Nephron progenitor cell (in vitro differentiated cells): ENCODE measurements at places on chromosomes 6 and 20.

DNA sequence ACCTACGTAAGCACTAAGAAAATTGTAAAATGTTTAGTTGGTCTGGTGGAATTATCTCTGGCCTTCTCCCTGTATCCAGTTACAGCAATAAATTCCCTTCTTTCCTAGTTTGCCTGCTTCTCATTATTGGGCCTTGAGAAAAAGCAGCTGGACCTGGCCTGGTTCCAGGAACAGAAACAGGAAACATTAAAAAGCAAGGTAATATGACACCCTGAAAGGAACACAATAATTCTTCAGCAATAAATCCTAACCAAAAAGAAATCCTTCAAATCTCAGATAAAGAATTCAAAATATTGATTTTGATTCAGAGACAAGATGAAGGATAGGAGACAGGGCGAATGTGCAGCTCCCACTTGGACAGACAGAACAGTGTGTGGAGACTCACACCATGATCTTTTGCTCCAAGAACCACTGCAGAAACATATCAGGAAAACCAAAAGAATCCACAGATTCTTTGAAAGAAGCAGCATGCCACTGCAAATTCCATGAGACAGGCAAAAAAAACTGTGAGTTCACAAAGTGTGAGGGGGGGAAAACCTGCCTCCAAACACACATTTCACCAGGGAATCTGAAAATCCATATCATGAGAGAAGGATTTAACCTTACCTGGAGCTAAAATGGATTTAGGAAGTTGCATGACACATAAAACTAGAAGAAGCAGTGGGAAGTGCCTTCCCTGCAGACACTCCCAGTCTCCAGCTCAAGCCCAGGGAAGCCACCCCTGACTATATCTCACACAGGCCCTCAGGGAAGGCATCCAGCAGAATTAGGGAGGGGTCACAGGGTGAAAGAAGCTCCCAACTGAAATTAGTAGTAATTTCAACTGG, 28.9 kb downstream of the TREM1 start:
- H3K27ac ChIP-seq: peak overlapping the region; percentile 96
- H3K4me3 ChIP-seq: peak overlapping the region; percentile 21
- peaks cover 24% of the 10 kb centered on the region for H3K27me3 ChIP-seq
- DNase-seq: no peak

GRCh38 chr6:87279196-87279595, 43.2 kb upstream of the SMIM8 start:
- H3K36me3 ChIP-seq: no peaks in the 10 kb centered on the region
- H3K27ac ChIP-seq: no peak overlapping the region
- H3K4me1 ChIP-seq: no peaks in the 10 kb centered on the region
- no peak for DNase-seq
- no peaks in the 10 kb centered on the region for H3K27me3 ChIP-seq

DNA sequence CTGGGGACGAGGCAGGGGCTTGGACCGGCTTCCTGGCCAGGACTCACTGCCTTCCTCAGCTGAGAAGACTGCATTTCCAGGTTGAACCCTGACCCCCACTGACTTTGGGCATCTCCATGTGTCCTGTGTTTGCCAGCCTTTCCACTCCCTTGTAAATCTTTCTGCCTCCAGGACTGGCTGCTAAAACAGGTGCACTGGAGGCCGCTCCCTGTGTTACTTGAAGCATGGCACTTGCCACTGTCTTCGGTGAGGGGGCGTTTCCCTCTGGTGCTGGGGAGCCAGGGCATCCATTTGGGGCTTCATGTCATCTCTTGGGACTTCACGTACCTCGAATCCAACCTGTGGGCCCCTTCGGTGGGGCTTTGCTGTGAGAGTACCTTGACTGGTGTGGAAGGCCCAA, 6.7 kb upstream of the RBM38 start:
- no peak overlapping the region for H3K4me3 ChIP-seq
- DNase-seq: no peak
- H3K27me3 ChIP-seq: peaks cover 10% of the 10 kb centered on the region
- no peak overlapping the region for H3K27ac ChIP-seq

GRCh38 chr6:150395388-150396009, 26.7 kb downstream of the IYD start:
- H3K27me3 ChIP-seq: peaks cover 54% of the 10 kb centered on the region
- peaks cover 3% of the 10 kb centered on the region for H3K4me1 ChIP-seq
- H3K4me3 ChIP-seq: no peak overlapping the region
- H3K27ac ChIP-seq: no peak overlapping the region

DNA sequence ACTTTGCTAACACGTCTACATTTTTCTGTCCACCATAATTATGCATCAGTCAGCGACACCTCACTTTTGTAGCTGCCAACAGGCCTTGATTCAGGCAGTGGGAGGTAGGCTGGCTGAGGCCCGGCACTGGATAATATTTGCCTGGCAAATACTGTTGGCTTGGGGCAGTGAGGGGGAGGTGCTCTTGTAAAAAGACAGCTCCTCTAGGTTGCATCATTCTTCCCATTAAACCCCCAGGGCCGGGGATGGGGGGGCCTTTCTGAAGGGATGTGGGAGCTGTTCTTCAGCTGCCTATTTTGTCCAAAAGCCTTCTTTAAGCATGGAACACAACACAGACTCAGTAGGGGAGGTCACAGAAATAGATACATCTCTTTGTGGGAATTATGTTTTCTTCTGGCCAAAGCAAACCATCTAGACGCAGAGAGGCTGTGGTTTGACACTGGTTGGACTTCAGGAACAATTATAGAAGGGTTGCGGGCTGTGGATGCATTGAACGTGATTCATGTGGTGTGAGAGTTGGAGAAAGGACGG, 338.3 kb upstream of the NT5E start:
- DNase-seq: peak; percentile 8
- no peaks in the 10 kb centered on the region for H3K36me3 ChIP-seq
- no peaks in the 10 kb centered on the region for H3K27me3 ChIP-seq
- no peak overlapping the region for H3K4me3 ChIP-seq
- peaks cover 41% of the 10 kb centered on the region for H3K4me1 ChIP-seq

GRCh38 chr6:131532580-131533039, 40.4 kb upstream of the ARG1 start:
- no peak for DNase-seq
- peaks cover 8% of the 10 kb centered on the region for H3K36me3 ChIP-seq
- H3K4me3 ChIP-seq: no peak overlapping the region
- no peak overlapping the region for H3K27ac ChIP-seq

- no peak for DNase-seq
- H3K4me1 ChIP-seq: peaks cover 23% of the 10 kb centered on the region
- no peak overlapping the region for H3K27ac ChIP-seq
- no peak overlapping the region for H3K4me3 ChIP-seq
- peaks cover 16% of the 10 kb centered on the region for H3K36me3 ChIP-seq
Measured at GRCh38 chr6:150297327-150298029, 71.3 kb upstream of the IYD start.

DNA sequence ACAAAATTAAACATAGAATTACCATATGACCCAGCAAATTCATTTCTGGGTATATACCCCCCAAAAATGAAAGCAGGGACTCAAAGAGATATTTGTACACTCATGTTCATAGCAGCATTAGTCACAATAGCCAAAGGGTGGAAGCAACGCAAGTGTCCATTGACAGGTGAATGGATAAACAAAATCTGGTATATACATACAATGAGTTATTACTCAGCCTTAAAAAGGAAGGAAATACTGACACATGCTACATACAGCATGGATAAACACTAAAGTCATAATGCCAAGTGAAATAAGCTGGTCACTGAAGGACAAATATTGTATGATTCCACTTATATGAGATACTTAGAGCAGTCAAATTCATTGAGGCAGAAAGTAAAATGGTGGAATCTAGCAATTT, 5.3 kb upstream of the STX11 start:
- no peak overlapping the region for H3K4me3 ChIP-seq
- no peak overlapping the region for H3K27ac ChIP-seq
- no peaks in the 10 kb centered on the region for H3K4me1 ChIP-seq
- peaks cover 57% of the 10 kb centered on the region for H3K27me3 ChIP-seq

GRCh38 chr6:134361011-134361410, 43.1 kb upstream of the SGK1 start:
- H3K27me3 ChIP-seq: no peaks in the 10 kb centered on the region
- H3K36me3 ChIP-seq: peaks cover 3% of the 10 kb centered on the region
- H3K4me1 ChIP-seq: no peaks in the 10 kb centered on the region

DNA sequence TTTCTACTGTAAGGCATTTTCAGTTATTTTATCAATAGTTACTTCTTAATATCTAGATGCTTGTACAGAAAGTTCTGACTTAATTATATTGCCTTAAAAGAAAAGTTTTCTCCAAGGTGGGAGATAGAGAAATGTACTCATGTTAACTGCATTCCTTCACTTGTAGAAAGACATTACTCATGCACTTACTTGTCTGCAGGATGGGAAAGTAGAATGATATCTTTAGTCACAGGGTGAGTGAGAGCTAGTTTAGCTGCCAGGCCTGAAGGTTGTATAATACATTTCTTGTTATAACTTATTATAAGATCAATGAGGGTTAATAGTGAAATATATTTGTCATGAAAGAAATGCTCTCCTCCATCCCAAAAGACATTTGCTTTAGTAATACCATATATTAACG, 92.1 kb downstream of the CRYBG1 start:
- peaks cover 18% of the 10 kb centered on the region for H3K4me1 ChIP-seq
- no peak overlapping the region for H3K27ac ChIP-seq
- no peaks in the 10 kb centered on the region for H3K36me3 ChIP-seq
- peaks cover 6% of the 10 kb centered on the region for H3K27me3 ChIP-seq
- H3K4me3 ChIP-seq: no peak overlapping the region
- DNase-seq: no peak

DNA sequence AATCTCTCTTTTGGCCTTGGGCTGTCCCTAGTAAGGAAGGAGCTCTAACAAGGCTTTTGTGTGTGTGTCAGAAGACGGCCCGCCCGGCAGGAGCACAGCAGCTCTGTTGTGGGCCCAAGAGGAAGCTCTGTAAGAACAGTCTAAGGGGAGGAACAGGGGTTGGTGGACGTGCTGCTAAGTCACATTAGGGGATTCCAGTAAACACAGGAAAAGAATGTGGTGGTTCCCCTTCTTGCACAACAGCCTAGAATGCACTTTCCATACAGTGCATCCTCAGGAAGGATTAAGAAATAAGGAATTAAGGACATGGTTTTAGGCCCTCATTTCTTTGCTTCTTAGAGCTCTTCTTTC, 114.5 kb downstream of the RNF144B start:
- peaks cover 4% of the 10 kb centered on the region for H3K27me3 ChIP-seq
- peaks cover 8% of the 10 kb centered on the region for H3K4me1 ChIP-seq
- no peak for DNase-seq
- H3K36me3 ChIP-seq: no peaks in the 10 kb centered on the region

GRCh38 chr20:23160536-23161243, 74.6 kb upstream of the CD93 start:
- H3K27ac ChIP-seq: no peak overlapping the region
- H3K27me3 ChIP-seq: peaks cover 7% of the 10 kb centered on the region
- peaks cover 42% of the 10 kb centered on the region for H3K4me1 ChIP-seq
- no peak for DNase-seq
- no peaks in the 10 kb centered on the region for H3K36me3 ChIP-seq

DNA sequence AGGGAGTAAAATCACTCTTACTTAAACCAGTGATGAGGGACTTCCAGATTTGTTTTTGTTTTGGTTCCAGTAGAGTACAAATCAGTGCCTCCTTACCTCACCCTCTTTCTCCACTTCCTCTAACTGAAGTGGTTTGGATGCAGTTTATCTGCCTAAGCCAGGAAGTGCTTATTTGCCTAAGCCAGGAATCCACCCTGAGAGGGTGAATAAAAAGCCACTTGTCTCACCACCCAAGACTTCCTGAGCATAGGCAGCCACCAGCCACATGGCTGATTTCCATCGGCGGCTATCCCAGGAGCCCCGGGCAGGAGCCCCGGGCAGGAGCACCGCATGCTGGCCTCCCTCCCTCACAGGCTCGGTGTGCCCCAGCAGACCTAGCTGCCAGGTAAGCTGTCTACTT, 12.0 kb downstream of the LRP11 start:
- DNase-seq: no peak
- peaks cover 11% of the 10 kb centered on the region for H3K27me3 ChIP-seq
- H3K4me3 ChIP-seq: no peak overlapping the region
- no peaks in the 10 kb centered on the region for H3K36me3 ChIP-seq

DNA sequence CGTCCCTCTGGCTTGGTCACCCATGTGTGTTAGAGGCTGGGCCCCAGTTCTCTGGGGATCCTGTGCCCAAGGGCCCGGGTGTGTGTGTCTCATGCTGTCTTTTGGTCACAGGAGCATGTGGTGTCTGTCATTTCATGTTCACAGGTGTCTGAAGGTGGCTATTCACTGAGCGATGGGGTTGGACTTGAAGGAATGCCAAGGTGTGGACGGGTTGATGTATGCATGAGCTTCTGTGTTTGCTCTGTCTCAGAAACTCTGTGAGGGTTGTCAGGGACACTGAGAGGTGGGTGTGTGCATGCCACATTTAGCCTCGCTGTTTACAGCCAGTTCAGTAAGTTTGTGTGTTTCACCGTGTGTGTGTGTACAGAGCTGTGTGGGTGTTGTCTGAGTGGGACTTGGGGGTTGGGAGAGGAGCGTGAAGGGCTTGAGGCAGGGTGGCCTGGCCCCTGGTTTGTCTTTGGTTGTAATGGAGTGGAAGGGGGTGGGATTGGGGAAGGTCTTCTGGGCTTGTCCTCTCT, 1.2 kb downstream of the DDR1 start:
- peak overlapping the region; percentile 97 for H3K27ac ChIP-seq
- H3K4me1 ChIP-seq: peaks cover 84% of the 10 kb centered on the region
- peaks cover 22% of the 10 kb centered on the region for H3K36me3 ChIP-seq
- H3K4me3 ChIP-seq: peak overlapping the region; percentile 86
- H3K27me3 ChIP-seq: peaks cover 11% of the 10 kb centered on the region

- peaks cover 13% of the 10 kb centered on the region for H3K4me1 ChIP-seq
- no peak for DNase-seq
- H3K36me3 ChIP-seq: peaks cover 36% of the 10 kb centered on the region
- H3K27ac ChIP-seq: no peak overlapping the region
- H3K4me3 ChIP-seq: no peak overlapping the region
- no peaks in the 10 kb centered on the region for H3K27me3 ChIP-seq
Measured at GRCh38 chr20:13610184-13610583, 28.5 kb downstream of the TASP1 start.

GRCh38 chr6:99308788-99309187, 40.7 kb downstream of the FAXC start:
- H3K27ac ChIP-seq: no peak overlapping the region
- H3K27me3 ChIP-seq: peaks cover 2% of the 10 kb centered on the region
- peaks cover 10% of the 10 kb centered on the region for H3K36me3 ChIP-seq
